ENCODE measurements at places on chromosomes 6 and 20. TPM values are rescaled to one million over a fixed set of nuclear protein-coding genes. Genes with fewer than 3 reads are reported as not detected.

Gene GTSF1L
- total RNA-seq: not detected

Gene IER3
- total RNA-seq: 156 TPM

Gene METTL24
- not detected for total RNA-seq

Gene IRF4
- total RNA-seq: not detected

Gene CRYBG1
- 6.2 TPM for total RNA-seq

Gene STAU1
- total RNA-seq: 49.1 TPM

Gene DNAH8
- total RNA-seq: not detected

Gene MAN1A1
- 33.4 TPM for total RNA-seq

Gene FNDC1
- 5.2 TPM for total RNA-seq

Gene LRFN2
- not detected for total RNA-seq

Gene EYA4
- total RNA-seq: not detected

Gene DEFB127
- not detected for total RNA-seq

Gene RNF144B
- total RNA-seq: 3.5 TPM

Gene CDH22
- total RNA-seq: not detected

Gene RFX6
- total RNA-seq: not detected

Gene IL17F
- total RNA-seq: not detected

Gene CDH4
- total RNA-seq: 4.4 TPM

Gene YIPF3
- total RNA-seq: 263 TPM

Gene ZNF311
- total RNA-seq: 0.76 TPM

Gene SNX21
- total RNA-seq: 88.4 TPM

Gene SLC12A5
- not detected for total RNA-seq

Gene MAS1
- not detected for total RNA-seq

Gene ABHD16B
- total RNA-seq: not detected

Gene PLN
- not detected for total RNA-seq

Gene CPXM1
- not detected for total RNA-seq

Gene MLN
- not detected for total RNA-seq

Gene CLIC5
- not detected for total RNA-seq

Gene SLC17A2
- not detected for total RNA-seq

Gene PRL
- total RNA-seq: not detected

Gene HEY2
- not detected for total RNA-seq

Gene BPI
- total RNA-seq: not detected

Gene ABCF1
- total RNA-seq: 42.0 TPM

Gene ENTPD6
- total RNA-seq: 46.4 TPM

Gene C6orf62
- 118 TPM for total RNA-seq

Gene RIPOR3
- total RNA-seq: not detected

Gene TRIM31
- total RNA-seq: not detected

Gene LCA5
- total RNA-seq: 4.2 TPM

Gene SLC35D3
- total RNA-seq: not detected

Gene ARMH2
- total RNA-seq: not detected

Gene UBR2
- 23.3 TPM for total RNA-seq

Gene MTG2
- 30.5 TPM for total RNA-seq

Gene TPX2
- 35.5 TPM for total RNA-seq

Gene EFCAB8
- total RNA-seq: not detected

Gene IMPG1
- not detected for total RNA-seq

Gene TAP1
- 27.5 TPM for total RNA-seq

Gene PROKR2
- not detected for total RNA-seq

Gene CST3
- total RNA-seq: 478 TPM

Gene LRRC73
- 1.6 TPM for total RNA-seq

Gene HLA-DOB
- not detected for total RNA-seq

Gene TENT5A
- 48.6 TPM for total RNA-seq

Gene ACTL10
- 3.4 TPM for total RNA-seq

Gene OR12D3
- total RNA-seq: not detected

Gene GJA1
- total RNA-seq: 248 TPM

Gene PLA2G7
- not detected for total RNA-seq

Gene TMC2
- total RNA-seq: not detected
